Activated CD4-positive, alpha-beta T cell treated with anti-CD3 and anti-CD28 coated beads, Interleukin-2, amount 10 ng/mL, durations not matched to agents 7 days and 5 days (primary cell): ENCODE measurements at places on chromosomes 3 and 15. TPM values are rescaled to one million over a fixed set of nuclear protein-coding genes. Genes with fewer than 3 reads are reported as not detected.

Gene PLCL2
- total RNA-seq: 50.9 TPM

Gene PTX3
- not detected for total RNA-seq

Gene RFX7
- 33.8 TPM for total RNA-seq

Gene CERS3
- 0.60 TPM for total RNA-seq

Gene POMGNT2
- total RNA-seq: 6.9 TPM

Gene NRG4
- total RNA-seq: not detected

Gene APOD
- total RNA-seq: not detected

Gene TRIM42
- total RNA-seq: not detected

Gene VGLL3
- total RNA-seq: not detected

Gene AHSG
- not detected for total RNA-seq

Gene NAALADL2
- total RNA-seq: not detected

Gene FRMD5
- total RNA-seq: not detected

Gene CCDC51
- 15.1 TPM for total RNA-seq

Gene CCDC39
- total RNA-seq: not detected

Gene STARD5
- 5.7 TPM for total RNA-seq

Gene SPATA12
- not detected for total RNA-seq

Gene NRROS
- 40.6 TPM for total RNA-seq

Gene CLDN18
- not detected for total RNA-seq

Gene CFAP92
- total RNA-seq: 0.10 TPM

Gene GRM7
- not detected for total RNA-seq

Gene SOX14
- total RNA-seq: not detected

Gene EPB42
- not detected for total RNA-seq

Gene CSPG4
- total RNA-seq: not detected

Gene SV2B
- 0.02 TPM for total RNA-seq

Gene ANKRD34C
- not detected for total RNA-seq

Gene TLNRD1
- total RNA-seq: 28.6 TPM

Gene ANKUB1
- total RNA-seq: not detected

Gene CD200R1
- total RNA-seq: 8.8 TPM

Gene GCHFR
- 35.5 TPM for total RNA-seq

Gene UCN2
- not detected for total RNA-seq
